Airway epithelial cell (primary cell): ENCODE measurements at places on chromosomes 1 and 21. TPM values are rescaled to one million over a fixed set of nuclear protein-coding genes. Genes with fewer than 3 reads are reported as not detected.

Gene GSTM5
- total RNA-seq: not detected in 2 replicates

Gene CFHR4
- not detected in 2 replicates for total RNA-seq

Gene TIE1
- total RNA-seq: not detected in 2 replicates

Gene LORICRIN
- not detected in 2 replicates for total RNA-seq

Gene MAEL
- total RNA-seq: not detected in 2 replicates

Gene RHD
- total RNA-seq: not detected in 2 replicates

Gene C21orf91
- 5.9 and 8.3 TPM in 2 replicates for total RNA-seq

Gene LRRC39
- not detected in 2 replicates for total RNA-seq
